ENCODE measurements at places on chromosomes 5 and 9.

DNA sequence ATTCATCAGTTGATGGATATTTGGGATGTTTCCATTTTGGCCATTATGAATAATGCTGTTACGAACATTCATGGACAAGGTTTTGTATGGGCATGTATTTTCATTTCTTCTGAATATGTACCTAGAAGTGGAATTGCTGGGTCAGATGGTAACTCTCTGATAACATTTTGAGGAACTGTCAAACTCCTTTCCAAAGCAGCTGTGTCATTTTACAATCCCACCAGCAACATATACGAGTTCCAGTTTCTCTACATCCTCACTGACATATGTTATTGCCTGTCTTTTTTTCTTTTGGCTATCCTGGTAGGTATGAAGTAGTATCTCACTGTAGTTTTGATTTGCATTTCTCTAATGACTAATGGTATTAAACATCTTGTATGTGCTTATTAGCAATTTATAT, 86.7 kb downstream of the PRKACG start:
- DNase-seq = no peak

DNA sequence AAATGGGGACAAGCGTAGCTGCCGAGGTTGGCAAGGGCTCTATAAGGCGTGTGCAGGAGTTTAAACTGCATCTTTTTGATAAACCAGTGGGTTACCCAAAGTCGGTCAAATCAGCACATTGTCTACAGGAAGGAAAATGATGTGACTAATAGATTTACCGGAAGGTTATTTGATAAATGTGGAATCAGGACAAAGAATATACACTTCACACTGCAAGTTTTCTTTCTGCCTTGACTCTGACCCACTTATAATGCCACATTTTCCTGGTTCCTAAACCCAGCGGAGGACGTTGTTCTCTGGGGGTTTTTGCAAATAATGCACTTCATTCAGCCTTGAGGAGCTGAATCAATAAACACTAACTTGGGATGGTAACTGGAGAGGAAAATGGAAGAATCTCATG, 76.8 kb downstream of the TTLL11 start:
- DNase-seq = no peak

DNA sequence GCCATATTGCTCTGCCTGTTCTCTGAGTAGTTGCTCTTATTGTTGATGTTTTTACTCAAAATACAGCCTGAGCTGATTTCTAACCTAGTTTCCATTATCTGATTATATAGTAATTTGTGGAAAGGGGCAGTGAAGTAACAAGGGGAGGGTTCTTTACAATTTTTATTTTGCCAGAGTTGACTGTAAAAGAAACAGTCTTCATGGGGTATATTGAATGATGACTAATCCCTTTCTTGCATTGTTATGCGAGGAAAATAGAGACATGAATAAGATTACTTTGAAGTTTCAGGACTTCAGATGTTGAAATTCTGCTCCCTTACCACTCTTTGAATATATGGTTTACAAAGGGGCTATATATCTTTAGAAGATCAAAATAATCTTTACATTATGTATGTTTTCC, 9.1 kb upstream of the LRRC70 start:
- no peak for DNase-seq

DNA sequence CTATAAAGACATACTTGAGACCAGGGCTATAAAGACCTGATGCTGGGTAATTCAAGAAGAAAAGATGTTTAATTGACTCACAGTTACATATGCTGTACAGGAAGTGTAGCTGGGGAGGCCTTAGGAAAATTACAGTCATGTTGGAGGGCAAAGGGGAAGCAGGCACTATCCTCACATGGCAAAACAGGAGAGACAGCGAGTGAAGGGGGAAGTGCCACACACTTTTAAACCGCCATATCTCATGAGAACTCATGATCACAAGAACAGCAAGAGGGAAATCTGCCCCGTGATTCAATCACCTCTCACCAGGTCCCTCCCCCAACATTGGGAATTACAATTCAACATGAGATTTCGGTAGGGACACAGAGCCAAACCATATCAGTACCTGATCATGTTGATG, 89.9 kb upstream of the ADAMTSL1 start:
- DNase-seq = no peak

DNA sequence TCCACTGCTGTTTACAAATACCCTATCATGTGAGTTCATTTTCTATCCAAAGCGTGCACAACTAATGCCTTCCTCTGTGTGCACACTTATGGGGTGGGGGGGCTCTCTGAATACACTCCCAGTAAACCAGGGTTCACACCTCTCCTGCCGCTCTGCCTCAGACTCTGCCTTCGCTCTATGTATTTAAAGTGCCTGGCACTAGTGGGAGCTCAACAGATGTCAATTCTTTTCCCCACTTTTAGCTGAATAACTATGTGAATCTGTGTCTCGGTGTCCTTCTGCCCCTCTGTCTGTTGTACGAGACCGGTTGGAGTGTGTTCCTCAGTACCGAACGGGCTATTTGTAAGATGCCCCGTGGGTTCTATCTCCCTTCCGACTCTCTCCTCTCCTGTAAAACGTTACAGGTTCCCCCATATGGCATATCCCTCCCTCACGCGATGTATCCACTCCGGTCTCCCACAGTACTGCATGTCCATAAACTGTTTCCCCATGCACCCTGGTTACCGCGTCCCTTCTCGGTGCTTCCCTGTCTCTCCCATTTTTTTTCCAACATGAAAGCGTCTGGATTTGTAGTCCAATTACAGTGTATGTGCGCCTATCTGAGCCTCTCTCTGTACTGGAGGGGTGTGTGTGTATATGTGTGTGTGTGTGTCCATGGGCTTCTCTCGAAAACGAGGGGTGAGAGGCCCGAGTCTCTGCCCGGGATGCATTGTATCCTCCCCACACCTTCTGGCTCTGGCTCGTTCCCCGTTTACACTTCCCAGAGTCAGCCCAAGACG, 1.6 kb downstream of the ELL2 start:
- no peak for DNase-seq

DNA sequence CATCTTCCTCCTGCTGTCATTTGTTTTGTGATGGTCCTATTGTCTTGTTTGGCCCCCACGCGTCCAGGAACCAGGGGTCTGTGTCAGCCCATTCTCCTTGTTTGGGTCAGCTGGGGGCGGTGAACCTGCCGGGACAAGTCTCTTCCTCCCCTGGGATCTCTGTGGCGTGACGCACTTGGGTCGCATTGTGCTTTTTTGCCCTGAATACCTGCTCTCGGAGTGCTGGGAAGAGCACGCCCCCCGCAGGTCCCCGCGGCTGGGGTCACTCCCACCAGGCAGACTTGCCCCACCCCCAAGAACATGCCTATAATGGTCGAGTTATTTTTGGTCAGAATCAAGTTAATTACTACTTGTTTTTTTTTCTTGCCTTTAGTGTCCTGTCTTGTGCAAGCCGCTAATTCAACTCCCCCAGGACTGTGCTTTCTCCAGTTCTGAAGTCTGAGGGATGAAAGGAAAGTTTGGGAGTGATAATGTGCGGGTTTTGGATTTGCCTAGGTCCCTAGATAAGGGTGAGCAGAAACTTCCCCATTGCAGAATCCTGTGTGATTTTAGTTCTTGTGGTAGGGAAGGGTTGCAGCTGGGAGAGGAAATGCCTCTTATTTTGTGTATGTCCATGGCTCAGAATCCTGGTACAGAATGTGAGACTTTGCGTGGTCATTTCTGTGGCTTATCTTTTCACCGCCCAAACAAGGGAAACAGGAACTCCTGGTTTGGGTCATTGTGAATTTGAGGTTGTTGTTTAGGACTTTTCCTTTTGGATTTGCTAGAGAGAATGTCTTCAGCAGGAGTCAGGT, 789 bp downstream of the ACER2 start:
- DNase-seq = no peak

DNA sequence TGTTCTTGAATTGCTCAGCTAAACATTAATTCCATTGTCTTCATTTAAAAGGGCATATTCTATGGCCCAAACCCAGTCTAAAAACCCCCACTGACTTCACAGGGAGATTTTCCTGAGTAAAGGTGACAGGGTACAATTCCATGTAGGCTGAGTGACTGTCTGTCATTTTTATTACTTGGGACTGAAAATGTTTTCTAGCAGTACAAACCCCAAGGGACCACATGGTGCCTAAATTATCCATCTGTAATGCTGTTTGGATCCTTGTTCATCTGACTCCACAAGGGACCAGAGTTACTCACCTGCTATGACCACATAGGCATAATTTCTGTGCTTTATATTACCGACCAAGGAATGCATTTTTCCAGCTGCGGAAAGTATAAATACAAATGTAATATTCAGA, 349.1 kb downstream of the ZNF608 start:
- no peak for DNase-seq

DNA sequence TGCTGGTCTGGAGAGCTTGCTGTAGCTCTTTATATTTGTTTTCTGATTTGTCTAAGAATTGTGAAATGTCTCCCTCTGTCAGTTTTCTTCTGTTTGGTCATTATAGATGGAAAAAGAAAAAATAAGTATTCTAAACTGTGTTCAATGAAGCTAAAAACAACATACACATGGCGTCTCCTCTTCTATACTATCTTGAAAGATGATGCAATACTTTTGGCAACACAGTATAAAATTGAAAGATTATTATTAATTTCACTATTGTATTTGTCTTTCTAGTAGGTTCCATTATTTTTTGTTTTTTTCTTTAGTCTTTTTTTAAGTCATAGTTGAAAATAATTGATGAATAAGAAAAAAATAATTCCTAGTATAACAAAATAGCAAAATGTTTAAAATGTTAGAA, 22.5 kb downstream of the CCDC192 start:
- DNase-seq = no peak

DNA sequence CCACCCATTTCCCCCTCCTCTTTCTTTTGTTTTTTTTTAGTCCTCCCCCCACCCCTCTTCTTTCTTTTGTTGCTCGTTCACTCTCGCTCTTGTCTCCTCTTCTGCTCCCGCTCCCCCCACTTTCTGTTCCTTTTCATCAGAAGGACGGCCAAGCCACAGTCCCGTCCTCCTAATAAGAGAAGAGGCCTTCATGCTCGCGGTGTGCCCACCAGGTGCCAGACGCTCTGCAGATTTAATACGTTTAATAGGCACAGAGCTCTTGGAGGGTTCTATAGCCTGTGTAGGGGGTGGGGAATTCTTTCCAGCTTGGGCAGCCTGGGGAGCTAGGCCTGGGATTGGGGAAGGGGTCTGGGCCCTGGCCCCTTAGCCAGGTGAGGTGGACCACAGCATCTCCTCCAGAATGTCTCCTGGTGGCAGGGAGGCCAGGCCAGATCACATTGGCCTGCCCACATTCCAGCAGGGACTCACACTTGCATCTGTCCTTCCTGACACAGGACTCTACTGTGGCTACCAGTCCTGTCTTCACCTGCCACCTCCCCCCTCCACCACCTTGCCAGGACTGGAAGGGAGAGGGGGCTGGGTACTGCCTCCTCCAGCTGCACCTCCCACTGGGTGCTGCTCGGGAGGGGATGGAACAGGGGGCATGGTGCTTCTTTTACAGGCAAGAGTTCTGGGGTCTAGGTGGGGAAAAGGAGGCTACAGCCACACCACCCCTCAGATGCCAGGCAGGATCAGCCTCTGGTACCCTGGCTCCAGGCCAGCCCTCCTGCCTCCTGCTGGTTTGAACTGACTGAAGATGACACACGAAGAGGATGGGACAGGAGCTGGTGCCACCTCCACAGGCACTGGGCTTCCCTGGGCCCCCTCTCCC, 6.1 kb upstream of the BARX1 start:
- no peak for DNase-seq

- DNase-seq = no peak
Measured at GRCh38 chr9:121738968-121739367, 87.5 kb downstream of the DAB2IP start.

- DNase-seq = no peak
Measured at GRCh38 chr5:134550271-134551214, 25.1 kb downstream of the JADE2 start.

DNA sequence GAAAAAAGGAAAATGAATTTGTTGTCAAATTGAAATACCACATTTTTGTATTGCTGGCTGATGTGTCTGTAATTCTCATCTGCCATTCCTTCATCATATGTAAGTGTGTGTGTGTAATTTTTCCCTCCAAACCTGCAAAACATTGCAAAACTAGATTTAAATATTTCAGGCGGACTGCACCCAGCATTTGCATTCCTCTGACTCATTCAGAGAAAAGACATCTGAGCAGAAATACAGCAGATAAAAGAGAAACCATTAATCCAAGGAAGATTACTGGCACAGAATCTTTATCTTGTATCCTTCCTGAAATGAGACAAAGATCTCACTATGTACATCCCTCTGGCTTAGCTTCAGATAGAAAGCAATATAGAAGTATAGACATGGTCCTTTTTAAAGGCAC, 275.3 kb downstream of the TMEM38B start:
- no peak for DNase-seq

GRCh38 chr5:16842896-16843295, 93.2 kb downstream of the MYO10 start:
- DNase-seq = no peak

DNA sequence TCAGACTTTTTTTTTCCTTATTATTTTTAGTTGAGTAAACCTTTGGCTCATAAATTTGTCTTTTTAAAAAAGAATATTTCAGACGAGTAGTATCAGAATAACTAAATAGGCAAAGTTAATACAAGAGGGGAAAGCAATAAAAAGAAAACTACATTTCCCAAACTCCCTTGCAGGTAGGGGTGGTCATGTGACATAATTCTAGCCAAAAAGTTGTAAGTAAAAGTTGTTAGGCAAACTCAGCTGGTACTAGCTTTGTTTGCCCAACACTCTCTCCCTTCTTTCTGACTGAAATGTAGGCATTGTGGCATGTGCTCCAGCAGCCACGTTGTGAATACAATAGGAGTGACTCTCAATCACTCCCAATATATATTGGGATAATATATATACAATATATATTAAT, 20.9 kb downstream of the GIN1 start:
- DNase-seq = no peak

DNA sequence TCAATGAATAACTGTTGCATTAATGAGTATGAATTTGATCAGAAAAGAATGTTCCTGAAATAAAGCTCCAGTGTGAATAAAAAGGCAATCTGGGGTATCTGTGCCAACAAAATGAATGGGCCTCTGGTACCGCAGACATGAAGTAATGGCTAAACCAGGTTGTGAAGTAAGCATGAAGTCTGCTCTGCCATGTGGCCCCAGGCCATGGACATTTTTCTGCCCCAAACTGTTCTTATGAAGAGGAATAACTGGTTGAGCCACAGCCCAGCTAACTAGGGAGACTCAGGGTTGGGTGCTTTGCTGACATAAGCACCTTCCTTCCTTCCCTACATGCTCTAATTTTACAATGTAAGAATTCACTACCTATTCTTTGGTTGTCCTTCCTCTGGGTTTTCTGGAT, 147.4 kb upstream of the LRRTM2 start:
- no peak for DNase-seq

DNA sequence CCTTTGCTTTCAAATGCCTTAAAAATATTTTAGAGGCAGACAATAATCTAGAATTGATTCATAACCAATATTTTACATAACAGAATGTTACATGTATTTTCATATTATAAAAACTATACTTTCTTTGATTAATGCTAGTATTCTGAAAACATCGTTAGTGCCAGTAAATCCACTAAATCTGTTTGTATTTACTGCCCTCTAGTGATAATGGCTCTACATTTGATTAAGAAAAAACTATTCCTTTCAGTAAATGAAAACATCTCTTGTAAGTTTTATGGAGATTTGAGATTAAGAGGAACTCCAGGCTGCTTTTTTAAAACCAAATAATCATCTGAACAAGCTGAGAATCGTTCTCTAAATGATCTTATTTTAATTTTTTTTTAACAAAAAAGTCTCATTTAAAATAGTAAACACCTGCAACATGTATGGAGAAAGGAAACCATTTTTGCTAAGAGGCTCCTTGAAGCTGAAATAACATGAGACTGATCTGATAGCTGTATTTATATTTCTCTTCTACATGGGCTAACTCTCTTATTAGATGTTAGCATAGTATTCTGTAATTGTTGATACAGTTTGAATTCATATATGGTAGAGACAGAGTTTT, 424.7 kb downstream of the RAB3C start:
- DNase-seq = no peak

- no peak for DNase-seq
Measured at GRCh38 chr9:87193925-87194868, 246.9 kb upstream of the GAS1 start.

Data from stimulated activated CD8-positive, alpha-beta memory T cell treated with anti-CD3 and anti-CD28 coated beads, Interleukin-4, amount 100 ng/mL, for 4 hours (primary cell).